Lower lobe of right lung (tissue), 2 donors: ENCODE measurements at places on chromosomes 1 and 21.

- no peak for DNase-seq
Measured at GRCh38 chr1:180253585-180254495, 23.8 kb downstream of the LHX4 start.

- DNase-seq, result no peak
Measured at GRCh38 chr1:160891474-160891873, 6.5 kb upstream of the ITLN1 start.

DNA sequence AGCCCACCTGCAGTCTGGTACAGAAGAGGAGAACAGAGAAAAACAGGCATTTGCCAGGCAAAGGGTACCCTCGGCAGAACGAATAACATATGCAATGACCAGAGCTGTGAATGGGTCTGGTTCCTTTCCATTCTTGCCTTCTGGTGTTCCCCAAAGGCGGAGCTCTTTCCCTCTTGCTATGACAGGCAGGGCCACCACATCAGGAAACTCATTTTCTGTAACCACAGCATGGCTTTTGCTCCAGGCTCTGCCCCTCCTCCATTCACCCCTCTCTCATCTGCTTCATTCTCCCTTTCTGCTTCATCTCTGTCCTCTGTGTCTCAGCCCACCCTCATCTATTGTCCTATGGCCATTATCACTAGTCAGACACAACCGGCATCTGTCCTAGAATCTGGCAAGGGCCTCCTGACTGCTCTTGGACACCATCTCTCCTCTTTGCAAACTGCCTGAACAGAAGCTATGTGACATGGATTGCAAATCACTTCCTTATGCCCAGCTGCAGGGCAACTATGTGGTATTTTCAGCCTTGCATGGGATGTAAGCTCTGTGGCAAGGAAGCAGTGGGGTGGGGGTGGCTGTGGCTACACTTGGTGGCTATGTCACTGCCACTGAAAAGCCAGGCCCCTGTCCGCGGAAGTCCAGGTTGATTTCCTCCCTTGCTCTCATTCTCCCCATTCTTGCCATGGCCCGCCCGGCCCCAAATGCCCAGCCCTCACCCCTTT lies 78.8 kb upstream of the ABCD3 start:
- DNase-seq, result no peak

- DNase-seq, result no peak
Measured at GRCh38 chr1:59833022-59833421, 18.3 kb downstream of the HOOK1 start.

GRCh38 chr1:155966135-155966534 lies 12.2 kb downstream of the ARHGEF2 start:
- DNase-seq, result no peak

DNA sequence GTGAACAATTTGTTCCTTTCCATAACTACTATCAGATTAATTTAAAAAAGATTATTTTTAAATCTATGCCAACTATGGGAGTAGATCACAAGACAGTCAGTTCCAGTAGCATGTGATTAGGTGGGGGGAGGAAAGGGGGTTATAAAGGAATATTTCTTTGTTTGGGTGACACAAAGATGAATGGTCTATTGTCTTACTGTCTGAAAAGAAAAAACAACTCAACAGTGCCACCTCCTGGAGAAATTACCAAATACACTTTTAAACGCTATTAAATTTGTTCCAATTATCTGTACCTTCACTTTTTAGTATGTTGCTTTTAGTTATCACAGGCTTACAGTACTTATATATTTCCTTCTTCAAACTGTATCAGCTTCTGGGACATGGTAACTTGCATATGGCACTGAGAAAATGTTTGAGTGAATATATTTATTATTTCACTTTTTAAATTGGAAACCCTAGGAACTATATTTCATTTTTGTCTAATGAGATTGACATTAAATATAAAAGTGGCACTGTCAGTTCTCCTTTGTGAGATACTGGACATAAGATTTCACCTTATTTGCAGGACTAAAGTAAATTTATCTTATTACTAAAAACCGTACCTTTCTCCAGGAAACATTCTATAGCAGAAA lies 1.7 kb upstream of the SORT1 start:
- DNase-seq, result no peak
